ENCODE measurements at places on chromosomes 7 and 10. TPM values are rescaled to one million over a fixed set of nuclear protein-coding genes. Genes with fewer than 3 reads are reported as not detected.

CAV1 gene
- 219 TPM for total RNA-seq

ADCYAP1R1 gene
- total RNA-seq: 0.16 TPM

SFRP4 gene
- total RNA-seq: not detected

SLC13A1 gene
- not detected for total RNA-seq

NKX1-2 gene
- 0.22 TPM for total RNA-seq

INA gene
- not detected for total RNA-seq
